CD4-positive, alpha-beta memory T cell (primary cell): ENCODE measurements at places on chromosomes 1 and 21.

- no peaks in the 10 kb centered on the region for H3K36me3 ChIP-seq
- DNase-seq: peak; percentile 23
Observed at GRCh38 chr21:14630556-14631069, 84.5 kb upstream of the SAMSN1 start.

GRCh38 chr1:65235867-65236805 lies 73.2 kb upstream of the DNAJC6 start:
- H3K36me3 ChIP-seq: no peaks in the 10 kb centered on the region
- H3K27ac ChIP-seq: no peak overlapping the region
- no peaks in the 10 kb centered on the region for H3K27me3 ChIP-seq
- no peak overlapping the region for H3K4me3 ChIP-seq
- H3K4me1 ChIP-seq: no peaks in the 10 kb centered on the region

DNA sequence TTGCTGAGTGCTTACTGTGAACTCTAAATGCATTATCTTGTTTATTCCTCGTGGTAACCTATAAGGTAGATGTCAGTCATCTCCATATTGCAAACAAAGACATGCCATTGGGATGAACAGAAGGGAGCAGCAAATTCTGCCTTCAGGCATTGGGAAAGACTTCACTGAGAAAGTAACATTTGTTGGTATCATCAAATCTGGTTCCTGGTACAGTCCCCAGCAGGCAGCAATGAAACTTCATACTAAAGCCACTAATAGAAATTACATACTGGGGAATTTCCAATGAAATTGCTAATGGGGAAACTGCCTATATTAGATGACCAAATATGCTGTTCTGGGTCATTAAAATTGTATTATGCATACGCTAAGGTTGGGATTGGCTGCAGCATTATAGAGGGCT lies 47.3 kb upstream of the ST6GALNAC5 start:
- H3K27ac ChIP-seq: no peak overlapping the region
- no peak overlapping the region for H3K4me3 ChIP-seq
- no peaks in the 10 kb centered on the region for H3K27me3 ChIP-seq
- H3K36me3 ChIP-seq: no peaks in the 10 kb centered on the region
- DNase-seq: no peak
- H3K4me1 ChIP-seq: no peaks in the 10 kb centered on the region

DNA sequence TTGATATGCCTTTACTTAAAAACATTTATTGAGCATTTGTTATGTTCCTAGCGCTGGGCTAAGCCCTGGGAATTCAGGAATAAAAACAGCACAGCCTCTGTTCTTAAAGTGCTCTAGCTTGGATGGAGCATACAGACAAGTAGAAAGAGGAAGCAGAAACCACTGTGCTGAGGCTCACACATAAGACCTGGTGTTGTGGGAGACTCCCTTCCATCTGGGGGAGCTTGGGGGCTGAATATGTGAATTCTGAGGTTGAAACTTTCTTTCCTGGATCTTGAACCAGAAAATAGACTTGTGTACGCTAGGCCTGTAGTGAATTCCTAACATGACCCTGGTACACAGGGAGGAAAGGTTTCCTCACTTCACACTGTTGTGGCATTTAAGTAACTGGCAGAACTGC lies 209.9 kb downstream of the ZNF326 start:
- H3K27me3 ChIP-seq: no peaks in the 10 kb centered on the region
- no peaks in the 10 kb centered on the region for H3K4me1 ChIP-seq
- DNase-seq: no peak
- no peaks in the 10 kb centered on the region for H3K36me3 ChIP-seq
- no peak overlapping the region for H3K27ac ChIP-seq
- no peak overlapping the region for H3K4me3 ChIP-seq

GRCh38 chr1:186299570-186299969 lies 75.5 kb downstream of the TPR start:
- DNase-seq: no peak
- peaks cover 28% of the 10 kb centered on the region for H3K4me1 ChIP-seq
- no peaks in the 10 kb centered on the region for H3K27me3 ChIP-seq
- H3K4me3 ChIP-seq: no peak overlapping the region

GRCh38 chr1:25068829-25069228 lies 138.8 kb upstream of the RUNX3 start:
- peaks cover 4% of the 10 kb centered on the region for H3K4me1 ChIP-seq
- no peaks in the 10 kb centered on the region for H3K36me3 ChIP-seq
- no peaks in the 10 kb centered on the region for H3K27me3 ChIP-seq
- no peak for DNase-seq

- no peaks in the 10 kb centered on the region for H3K4me1 ChIP-seq
- no peak overlapping the region for H3K27ac ChIP-seq
- H3K27me3 ChIP-seq: no peaks in the 10 kb centered on the region
- H3K36me3 ChIP-seq: peaks cover 30% of the 10 kb centered on the region
Observed at GRCh38 chr1:37825506-37825905, 17.5 kb upstream of the YRDC start.

- H3K4me1 ChIP-seq: no peaks in the 10 kb centered on the region
- H3K27ac ChIP-seq: no peak overlapping the region
- H3K27me3 ChIP-seq: no peaks in the 10 kb centered on the region
- no peak for DNase-seq
- H3K4me3 ChIP-seq: no peak overlapping the region
- no peaks in the 10 kb centered on the region for H3K36me3 ChIP-seq
Observed at GRCh38 chr1:198373376-198373775, 167.1 kb downstream of the ATP6V1G3 start.

- H3K4me1 ChIP-seq: no peaks in the 10 kb centered on the region
- H3K27me3 ChIP-seq: no peaks in the 10 kb centered on the region
- no peak overlapping the region for H3K27ac ChIP-seq
- DNase-seq: no peak
- H3K36me3 ChIP-seq: no peaks in the 10 kb centered on the region
Observed at GRCh38 chr1:22750685-22751051, 40.0 kb downstream of the EPHB2 start.

- H3K36me3 ChIP-seq: no peaks in the 10 kb centered on the region
- no peaks in the 10 kb centered on the region for H3K27me3 ChIP-seq
- no peak overlapping the region for H3K27ac ChIP-seq
- H3K4me3 ChIP-seq: no peak overlapping the region
- H3K4me1 ChIP-seq: no peaks in the 10 kb centered on the region
Observed at GRCh38 chr1:247535402-247535801, 838 bp downstream of the OR2C3 start.

- no peak overlapping the region for H3K27ac ChIP-seq
- H3K36me3 ChIP-seq: no peaks in the 10 kb centered on the region
- no peaks in the 10 kb centered on the region for H3K4me1 ChIP-seq
- no peak overlapping the region for H3K4me3 ChIP-seq
- no peaks in the 10 kb centered on the region for H3K27me3 ChIP-seq
Observed at GRCh38 chr1:37458551-37458950, 15.8 kb upstream of the ZC3H12A start.

DNA sequence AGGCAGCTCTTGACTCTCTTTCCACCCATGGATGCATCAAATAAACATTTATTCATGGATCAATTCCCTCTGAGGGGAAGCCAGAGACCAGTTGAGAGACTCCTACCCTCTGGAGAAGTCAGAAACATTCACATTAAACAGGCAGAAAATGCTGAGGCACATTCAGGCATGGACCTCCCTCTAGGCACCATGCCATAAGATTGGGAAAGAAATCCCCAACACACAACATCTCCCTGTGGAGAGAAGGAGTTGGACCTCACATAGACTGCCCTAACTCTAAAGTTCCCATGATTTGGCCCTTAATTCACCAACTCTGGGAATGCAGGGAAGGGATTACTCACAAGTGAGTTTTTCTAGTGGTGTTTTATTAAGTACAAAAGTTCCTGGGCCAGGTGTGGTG lies 415.3 kb upstream of the C1orf87 start:
- no peak overlapping the region for H3K4me3 ChIP-seq
- H3K27me3 ChIP-seq: no peaks in the 10 kb centered on the region
- H3K27ac ChIP-seq: no peak overlapping the region
- H3K36me3 ChIP-seq: no peaks in the 10 kb centered on the region
- no peaks in the 10 kb centered on the region for H3K4me1 ChIP-seq
- peak; percentile 14 for DNase-seq

- no peaks in the 10 kb centered on the region for H3K4me1 ChIP-seq
- H3K27ac ChIP-seq: no peak overlapping the region
- no peaks in the 10 kb centered on the region for H3K36me3 ChIP-seq
- no peak overlapping the region for H3K4me3 ChIP-seq
- no peak for DNase-seq
Observed at GRCh38 chr1:17633654-17634053, 94.2 kb downstream of the ARHGEF10L start.

GRCh38 chr1:170536924-170537551 lies 5.1 kb downstream of the GORAB start:
- H3K4me3 ChIP-seq: no peak overlapping the region
- DNase-seq: no peak
- no peak overlapping the region for H3K27ac ChIP-seq
- no peaks in the 10 kb centered on the region for H3K27me3 ChIP-seq

- peaks cover 11% of the 10 kb centered on the region for H3K27me3 ChIP-seq
- H3K4me1 ChIP-seq: no peaks in the 10 kb centered on the region
- no peak overlapping the region for H3K4me3 ChIP-seq
Observed at GRCh38 chr1:145879775-145880174, 5.9 kb downstream of the ANKRD35 start.

DNA sequence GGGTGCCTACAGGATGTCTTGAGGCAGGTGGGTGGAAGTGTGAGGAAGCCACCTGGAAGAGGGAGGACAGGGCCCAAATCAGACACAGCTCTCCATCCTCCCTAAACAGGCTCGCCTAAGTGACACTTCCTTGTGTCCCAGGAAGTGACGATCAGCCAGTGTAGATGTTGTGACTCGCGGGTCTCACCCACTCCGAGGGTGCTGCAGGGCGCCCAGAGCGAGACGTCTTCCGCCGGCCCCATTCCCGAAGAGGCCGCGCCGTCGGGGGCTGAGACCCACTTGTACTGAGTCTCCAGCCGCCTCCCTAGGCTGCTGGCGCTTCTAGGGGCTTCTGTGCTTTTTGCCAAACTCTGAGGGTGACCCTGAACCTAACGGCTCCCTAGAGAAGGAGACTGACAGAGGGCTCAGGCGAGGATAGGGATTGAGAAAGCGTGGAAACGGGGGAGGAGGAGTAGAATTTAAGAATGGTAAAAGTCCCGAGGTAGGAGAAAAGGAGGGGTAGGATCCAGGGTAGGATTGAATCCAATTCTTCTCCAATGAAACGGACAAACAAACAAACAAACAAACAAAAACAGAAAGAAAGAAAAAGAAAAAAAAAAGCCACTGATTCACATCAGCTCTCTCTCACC lies 543 bp upstream of the MARK1 start:
- no peak overlapping the region for H3K4me3 ChIP-seq
- H3K4me1 ChIP-seq: no peaks in the 10 kb centered on the region
- H3K27ac ChIP-seq: no peak overlapping the region
- H3K27me3 ChIP-seq: peaks cover 18% of the 10 kb centered on the region
- no peaks in the 10 kb centered on the region for H3K36me3 ChIP-seq

DNA sequence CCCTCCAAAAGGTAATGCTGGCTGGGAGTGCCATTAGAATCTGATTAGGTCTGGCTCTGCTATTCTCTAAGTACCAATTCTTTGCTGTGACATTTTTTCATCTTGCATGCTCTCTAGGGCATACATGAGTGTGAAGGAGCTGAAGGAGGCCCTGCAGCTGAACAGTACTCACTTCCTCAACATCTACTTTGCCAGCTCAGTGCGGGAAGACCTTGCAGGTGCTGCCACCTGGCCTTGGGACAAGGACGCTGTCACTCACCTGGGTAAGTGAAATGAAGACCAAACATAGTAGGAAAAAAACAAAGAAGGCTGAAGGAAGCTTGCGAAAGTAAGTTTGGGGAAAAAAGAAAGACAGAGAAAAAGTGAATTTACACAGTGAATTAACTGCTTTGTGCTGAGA lies 207.9 kb downstream of the PAPPA2 start:
- DNase-seq: no peak
- no peaks in the 10 kb centered on the region for H3K27me3 ChIP-seq
- no peak overlapping the region for H3K27ac ChIP-seq
- no peak overlapping the region for H3K4me3 ChIP-seq
- H3K4me1 ChIP-seq: no peaks in the 10 kb centered on the region

DNA sequence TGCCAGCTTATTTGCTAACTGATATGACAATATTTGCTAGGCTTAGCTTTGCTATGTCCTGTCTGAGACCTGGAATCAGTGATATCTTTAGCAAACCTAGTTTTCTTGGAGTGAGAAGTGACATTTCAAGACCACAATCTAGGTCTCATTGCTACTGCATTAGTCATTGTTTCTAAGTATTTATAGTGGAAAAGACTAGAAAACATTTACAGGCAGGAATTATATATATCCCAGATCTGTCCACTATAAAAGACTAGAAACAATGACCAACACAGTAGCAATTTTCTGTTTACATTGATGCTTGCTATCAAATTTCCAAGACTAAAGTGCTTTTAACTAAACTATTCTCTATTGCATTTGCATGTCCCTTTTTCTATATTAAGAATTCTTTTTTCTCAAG lies 5.0 kb upstream of the RGS18 start:
- no peak overlapping the region for H3K4me3 ChIP-seq
- no peaks in the 10 kb centered on the region for H3K36me3 ChIP-seq
- no peak for DNase-seq
- no peaks in the 10 kb centered on the region for H3K4me1 ChIP-seq

- DNase-seq: no peak
- no peak overlapping the region for H3K27ac ChIP-seq
- H3K4me1 ChIP-seq: no peaks in the 10 kb centered on the region
- H3K36me3 ChIP-seq: no peaks in the 10 kb centered on the region
Observed at GRCh38 chr21:38787461-38788274, 18.1 kb upstream of the ETS2 start.

DNA sequence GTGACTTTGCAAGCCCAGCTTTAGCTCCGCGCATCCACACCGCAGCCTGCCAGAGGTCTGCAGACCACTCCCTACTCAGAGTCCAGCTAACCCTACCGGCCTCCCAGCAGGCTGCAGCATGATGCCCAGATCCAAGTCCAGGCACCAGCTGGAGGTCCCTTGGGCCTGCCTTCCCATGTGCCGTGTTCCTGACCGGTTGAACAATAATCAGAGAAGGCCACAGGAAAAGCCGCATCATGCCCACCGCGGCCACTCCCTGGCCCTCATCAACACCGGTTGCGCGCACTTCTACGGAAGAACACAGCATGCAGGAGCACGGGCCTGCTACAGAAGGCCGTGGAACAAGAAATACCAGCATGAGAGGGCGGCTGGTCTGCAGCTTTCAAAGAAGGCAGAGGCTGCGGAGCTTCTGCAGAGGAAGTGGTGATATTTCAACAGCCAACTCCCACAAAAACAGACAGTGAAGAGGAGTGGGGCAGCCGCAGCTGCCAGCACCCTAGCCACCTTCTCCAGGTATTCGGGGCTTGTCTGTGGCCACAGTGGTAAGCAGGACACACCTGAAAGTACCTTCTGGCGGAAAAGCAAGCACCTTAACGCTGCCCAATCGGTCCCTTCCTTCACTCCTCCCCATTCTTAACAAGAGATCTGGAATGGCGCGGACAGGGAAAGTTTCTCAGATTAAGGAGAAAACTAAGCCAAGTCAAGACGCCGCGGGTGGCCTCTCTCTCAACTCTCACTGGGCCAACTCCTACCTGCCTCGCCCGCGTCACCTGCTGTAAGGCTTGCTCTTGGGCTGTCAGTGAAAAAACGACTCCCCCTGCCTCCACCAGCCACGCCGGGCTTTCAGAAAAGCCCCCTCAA lies 1.5 kb downstream of the PGBD5 start:
- peaks cover 6% of the 10 kb centered on the region for H3K4me1 ChIP-seq
- peaks cover 32% of the 10 kb centered on the region for H3K27me3 ChIP-seq
- no peak for DNase-seq
- no peak overlapping the region for H3K27ac ChIP-seq
- H3K36me3 ChIP-seq: no peaks in the 10 kb centered on the region
- no peak overlapping the region for H3K4me3 ChIP-seq
